ENCODE measurements at places on chromosomes 2 and 18.

DNA sequence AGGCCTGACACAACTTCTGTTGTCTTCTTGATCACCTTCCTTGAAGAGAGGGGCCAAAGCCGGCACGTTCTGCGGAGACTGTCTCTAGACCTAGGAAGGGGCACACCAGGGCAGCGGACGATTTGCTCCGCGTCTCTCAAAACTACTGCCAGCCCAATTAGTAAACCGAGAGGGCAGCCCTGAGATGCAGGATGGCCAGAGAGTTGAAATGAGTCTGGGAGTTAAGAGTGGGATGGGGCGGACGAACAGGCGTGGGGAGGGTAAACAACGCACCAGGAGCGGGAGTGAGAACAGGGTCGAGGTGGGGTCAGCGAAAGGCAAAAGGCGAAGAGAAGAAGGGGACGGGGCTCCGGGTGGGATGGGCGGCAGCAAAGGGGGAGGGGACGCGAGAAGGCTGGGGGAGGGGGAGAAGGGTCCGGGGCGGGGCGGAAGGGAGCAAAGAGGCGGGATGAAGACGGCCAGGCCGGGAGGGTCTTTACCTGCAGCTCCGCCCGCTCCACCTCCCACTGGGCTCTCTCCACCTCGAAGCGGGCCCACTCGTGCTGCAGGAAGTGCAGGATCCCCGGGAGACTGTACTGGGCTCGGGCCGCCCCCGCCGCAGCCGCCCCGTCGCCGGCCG lies 476 bp downstream of the STRN start:
- DNase-seq: peak; percentile 46

DNA sequence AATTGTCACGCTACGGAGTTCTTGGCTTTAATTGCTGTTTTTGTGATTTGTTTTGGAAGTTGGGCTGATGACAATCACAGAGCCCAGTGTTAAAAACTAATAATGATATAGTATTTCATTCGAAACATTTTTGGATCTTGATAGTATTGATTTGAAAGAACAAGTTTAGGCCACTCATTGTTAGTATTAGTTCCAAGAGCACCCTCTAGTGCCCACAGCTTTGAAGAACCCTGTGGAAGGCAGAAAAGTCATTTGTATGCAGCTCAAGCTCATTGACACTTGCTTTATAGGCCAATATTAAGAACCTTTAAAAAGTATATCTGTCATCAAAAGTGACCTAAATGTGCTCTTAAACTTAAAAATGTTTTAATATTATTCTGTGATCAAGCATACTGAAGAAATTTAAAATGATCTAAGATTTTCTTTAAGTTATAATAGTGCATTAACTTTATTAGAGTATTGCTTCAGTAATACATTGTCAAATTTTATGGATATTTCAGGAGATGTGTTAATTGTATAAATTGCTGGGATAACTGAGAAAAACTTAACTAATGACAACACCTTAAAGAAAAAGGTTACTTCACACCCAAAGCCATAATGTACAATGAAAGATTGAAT lies 191.0 kb downstream of the GRB14 start:
- peak; percentile 58 for DNase-seq

- no peak for DNase-seq
These were observed 111.3 kb downstream of the NDUFA10 start for GRCh38 chr2:239913636-239914417.

GRCh38 chr2:126657148-126657635 lies 1.2 kb downstream of the GYPC start:
- no peak for DNase-seq

GRCh38 chr2:239138610-239139009 lies 262.2 kb downstream of the HDAC4 start:
- DNase-seq: no peak

All from RKO (cell line).